ENCODE measurements at places on chromosomes 7 and 10.

GRCh38 chr7:100823140-100823525 is 4.2 kb downstream of the EPHB4 start:
- DNase-seq = no peak

DNA sequence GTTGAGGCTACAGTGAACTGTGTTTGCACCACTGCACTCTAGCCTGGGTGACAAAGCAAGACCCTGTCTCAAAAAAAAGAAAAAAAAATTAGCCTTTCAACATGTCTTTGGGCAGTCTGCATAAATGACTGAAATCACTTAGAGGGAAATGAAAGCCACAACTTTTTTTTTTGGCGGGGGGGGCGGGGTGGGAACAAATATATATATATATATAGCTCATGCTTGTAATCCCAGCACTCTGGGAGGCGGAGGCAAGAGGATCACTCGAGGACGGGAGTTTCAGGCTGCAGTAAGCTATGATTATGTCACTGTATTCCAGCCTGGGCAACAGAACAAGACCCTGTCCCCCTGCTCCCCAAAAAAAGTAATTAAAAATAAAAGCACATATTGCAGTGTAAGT is 23.4 kb upstream of the MICU1 start:
- no peak for DNase-seq

DNA sequence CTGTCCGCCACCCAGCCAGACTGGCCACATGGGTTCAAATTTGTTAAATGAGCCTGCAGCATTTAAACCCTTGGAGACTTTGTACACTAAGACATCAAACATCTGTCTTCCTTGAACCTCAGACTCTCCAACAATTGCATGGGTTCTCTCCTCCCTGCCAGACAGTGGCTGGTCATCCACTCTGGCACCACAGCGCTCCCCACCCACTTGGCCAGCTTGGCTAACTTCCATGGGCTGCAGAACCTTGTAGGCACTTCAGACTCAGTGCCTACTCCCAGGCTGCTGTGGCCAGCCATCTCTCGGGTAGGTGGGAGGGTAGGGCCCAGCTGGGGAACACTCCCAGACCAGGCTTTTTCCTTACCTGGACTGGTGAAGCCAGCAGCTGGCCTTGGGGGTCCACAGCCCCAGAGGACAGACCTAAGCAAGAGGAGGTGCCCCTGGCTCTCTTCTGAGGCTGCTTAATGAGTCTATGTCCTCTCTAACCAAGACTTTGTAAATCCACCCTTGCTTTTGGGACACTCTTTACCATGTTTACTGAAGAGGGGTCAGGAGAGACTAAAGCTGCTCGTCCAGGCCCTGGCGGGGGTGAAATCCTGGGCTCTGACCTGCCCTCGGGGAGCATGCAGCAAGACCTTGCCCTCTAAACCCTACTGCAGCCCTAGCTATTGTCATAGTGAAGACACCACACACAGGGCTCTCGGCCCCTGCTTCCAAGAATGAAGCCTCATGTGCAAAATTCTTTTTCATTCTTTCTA is 82.7 kb downstream of the ARHGAP22 start:
- DNase-seq = no peak

DNA sequence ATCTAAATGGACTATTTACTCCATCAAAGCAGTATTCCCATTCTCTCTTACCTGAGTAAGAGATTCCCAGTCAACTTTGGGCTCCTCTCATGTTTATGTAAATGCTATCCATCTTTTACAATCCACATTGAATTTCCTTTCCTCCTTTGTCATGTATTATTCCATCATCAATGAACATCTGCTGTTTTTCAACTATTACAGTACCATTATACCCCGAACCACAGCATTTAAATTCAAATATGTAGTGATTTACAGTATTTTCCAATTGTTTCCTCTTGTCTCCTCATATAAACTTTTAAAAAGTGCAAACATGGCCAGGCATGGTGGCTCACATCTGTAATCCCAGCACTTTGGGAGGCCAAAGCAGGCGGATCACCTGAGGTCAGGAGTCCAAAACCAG is 20.3 kb downstream of the PCLO start:
- DNase-seq = no peak
